Renal cortical epithelial cell (primary cell): ENCODE measurements at places on chromosomes 11 and 22. TPM values are rescaled to one million over a fixed set of nuclear protein-coding genes. Genes with fewer than 3 reads are reported as not detected.

- peak; percentile 38 for DNase-seq
These were observed 1.9 kb upstream of the RFPL3 start for GRCh38 chr22:32355760-32356159.

DNA sequence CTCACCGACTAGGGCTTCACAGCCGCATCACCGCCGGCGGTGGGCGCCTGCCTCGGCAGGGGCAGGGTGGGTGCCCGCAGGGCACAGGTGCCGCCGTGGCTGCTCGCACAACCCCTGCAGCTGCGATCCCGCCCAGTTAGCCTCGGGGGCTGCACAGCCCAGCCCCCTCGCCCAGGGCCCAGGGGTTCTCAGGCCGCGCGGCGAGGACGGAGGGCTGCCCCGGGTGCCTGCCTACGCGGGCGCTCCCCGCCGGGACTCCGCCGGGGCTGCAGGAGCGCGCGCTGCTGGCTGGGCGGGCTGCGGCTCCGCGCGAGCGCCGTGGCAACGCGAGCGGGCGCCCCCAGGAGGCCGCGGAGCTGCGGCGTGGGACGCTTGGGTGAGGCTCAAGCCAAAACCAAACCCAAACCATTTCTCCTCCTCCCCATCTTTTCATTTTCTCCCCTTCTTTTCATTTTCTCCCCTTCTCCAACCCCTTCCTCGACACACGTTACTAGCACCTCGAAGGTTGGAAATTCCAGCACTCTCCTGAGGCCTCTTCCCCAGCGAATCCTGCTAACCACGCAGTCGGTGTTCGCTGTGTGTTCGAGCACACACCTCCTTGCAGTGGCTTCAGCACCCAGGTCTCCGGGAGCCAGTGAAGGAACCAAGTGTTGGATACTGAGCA is at the start of gene MICAL3:
Gene MICAL3, minus strand, starts transcription at position 286 of the 664 bp plus-strand sequence. CDS start 117,749 bp downstream, outside the sequence.
- peak; percentile 33 for DNase-seq

DNA sequence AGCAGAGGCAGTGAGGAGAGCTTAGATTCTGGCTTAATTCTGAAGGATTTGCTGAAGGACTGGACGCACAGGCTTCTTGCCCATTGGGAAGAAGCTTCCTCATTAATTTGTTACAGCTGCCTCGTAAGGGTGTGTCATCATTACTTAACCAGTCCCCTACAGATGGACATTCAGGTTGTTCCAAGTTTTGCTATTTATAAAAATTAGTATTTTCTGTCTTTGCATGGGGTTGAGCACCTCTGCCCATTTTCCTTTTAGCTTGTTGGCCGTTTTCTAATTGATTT is 38.1 kb downstream of the CAPN1 start:
- DNase-seq: no peak

GRCh38 chr11:25520459-25520858 is 811.5 kb upstream of the ANO3 start:
- no peak for DNase-seq

DNA sequence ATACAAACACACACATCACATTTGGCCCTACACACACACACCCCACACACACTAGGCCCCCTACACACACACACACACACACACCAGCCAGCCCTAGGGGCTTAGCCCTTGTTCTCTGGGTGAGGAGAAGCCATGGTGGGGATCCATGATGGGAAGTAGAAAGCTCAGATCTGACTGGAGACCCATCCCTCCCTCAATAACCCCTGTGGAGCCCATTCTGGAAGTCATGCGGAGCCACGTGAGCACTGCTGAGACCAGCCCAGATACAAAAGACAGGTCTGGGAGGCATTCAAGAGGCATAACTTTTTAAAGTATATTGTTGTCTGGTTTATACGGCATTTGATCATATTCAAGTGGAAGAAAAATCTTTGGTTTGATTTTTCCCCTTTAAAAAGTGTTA is 448.5 kb downstream of the SOX6 start:
- DNase-seq: no peak

TSPAN18 gene
- total RNA-seq: 2.6 and 6.7 TPM in 2 replicates

ASCL2 gene
- not detected in 2 replicates for total RNA-seq

DNA sequence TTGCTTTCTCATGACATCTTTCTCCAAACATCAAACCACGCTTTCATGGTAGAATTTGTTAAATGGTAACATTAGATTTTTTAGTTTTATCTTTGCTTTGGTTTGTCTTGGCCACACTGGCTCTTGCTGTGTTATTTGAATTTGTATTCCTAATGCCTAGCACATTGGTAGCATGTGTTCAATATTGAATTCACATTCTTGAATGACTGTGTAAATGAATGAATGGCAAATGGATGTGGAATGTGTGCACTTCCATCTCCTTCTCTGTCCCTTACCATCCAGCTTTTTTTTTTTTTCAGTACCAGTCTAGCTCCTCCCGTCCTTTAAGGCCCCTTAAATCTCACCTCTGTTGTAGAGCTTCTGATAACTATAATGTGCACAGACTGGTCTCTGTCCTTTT is 41.2 kb downstream of the HEPHL1 start:
- DNase-seq: no peak

- peak; percentile 40 for DNase-seq
These were observed 850.1 kb downstream of the NTM start for GRCh38 chr11:132220474-132220873.

DNA sequence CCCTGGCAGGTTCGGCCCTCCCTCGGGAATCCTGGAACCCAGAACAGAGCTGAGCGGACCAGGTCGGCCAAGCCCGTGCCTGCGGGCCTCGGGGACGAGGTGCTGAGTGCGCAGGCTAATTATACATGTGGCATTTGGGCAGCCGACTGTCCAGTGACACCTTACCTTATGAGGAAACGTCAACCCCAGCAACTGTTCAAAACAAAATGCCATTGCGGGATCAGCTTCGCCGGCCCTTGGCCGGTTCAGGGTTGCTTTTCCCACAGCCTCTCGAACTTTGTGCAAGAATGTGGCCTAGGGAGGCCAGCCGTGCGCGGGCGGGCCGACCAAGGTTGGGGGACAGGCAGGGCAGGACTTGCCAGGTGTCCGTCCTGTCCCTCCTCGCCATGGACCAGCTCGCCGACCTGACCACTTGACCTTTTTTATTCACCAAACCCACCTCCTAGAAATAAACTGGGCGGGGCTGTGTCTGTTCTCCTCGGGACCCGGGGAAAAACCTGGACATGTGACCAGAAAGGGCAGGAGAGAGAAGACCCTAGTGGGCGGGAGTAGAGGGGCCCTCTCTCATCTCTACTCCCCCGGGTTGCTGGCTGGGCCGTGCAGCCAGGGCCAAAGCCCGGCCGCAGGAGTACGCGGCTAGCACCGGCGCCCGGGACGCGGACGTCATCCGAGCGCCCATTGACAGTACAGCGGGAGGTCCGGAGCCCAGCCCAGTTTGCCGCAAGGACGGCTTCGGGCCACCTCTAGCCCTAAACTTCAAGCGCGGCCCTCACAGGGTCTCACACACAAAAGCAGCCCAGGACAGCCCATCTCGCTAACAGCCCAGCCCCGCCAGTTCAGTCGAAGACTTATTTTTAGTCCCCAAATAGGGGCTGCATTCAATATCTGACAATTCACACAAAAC is 134.3 kb upstream of the C11orf58 start:
- DNase-seq: peak; percentile 40

MRGPRF gene
- total RNA-seq: 0.10 TPM in 1 of 2 replicates, not detected in the other

RHOD gene
- 22.3 and 24.5 TPM in 2 replicates for total RNA-seq

GRCh38 chr22:20624161-20624616 is 116.8 kb downstream of the MED15 start:
- peak; percentile 2 for DNase-seq
